ENCODE measurements at places on chromosomes 12 and 14.

- DNase-seq, result no peak
Measured at GRCh38 chr14:92546347-92547053, 32.9 kb downstream of the RIN3 start.

DNA sequence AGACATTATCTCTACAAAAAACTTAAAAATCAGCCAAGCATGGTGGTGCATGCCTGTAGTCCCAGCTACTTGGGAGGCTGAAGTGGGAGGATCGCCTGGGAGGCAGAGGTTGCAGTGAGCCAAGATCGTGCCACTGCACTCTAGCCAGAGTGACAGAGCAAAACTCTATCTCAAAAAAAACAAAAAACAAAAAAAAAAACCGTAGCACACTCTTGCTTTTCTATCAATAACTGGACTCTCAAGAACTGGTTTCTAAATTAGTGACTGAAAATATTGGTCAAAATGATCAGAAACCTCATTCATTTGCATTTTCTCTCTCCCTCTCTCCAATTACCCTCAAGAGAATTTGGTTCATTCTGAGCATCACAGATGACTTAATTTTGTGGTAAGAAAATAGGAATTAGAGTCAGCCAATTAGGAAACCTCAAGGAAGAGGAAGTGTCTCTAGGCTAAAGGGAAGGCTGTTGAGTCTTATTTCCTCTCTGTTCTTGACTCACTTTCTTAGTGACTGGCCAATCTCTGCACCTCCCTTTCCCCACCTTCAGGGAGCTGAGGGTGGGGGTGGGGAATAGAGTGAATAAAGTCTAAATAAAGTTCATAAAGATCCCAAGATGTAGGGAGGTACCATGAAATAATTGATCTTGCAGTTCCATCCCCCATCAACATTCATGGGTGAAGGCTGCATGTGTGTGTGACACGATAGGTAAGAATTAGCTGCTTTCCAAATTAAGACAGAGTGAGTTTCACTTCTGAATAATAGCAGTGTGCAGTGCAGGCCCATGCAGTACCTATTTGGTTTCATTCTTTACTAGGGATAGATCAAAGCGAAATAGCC lies 6.8 kb upstream of the PSMA6 start:
- no peak for DNase-seq

DNA sequence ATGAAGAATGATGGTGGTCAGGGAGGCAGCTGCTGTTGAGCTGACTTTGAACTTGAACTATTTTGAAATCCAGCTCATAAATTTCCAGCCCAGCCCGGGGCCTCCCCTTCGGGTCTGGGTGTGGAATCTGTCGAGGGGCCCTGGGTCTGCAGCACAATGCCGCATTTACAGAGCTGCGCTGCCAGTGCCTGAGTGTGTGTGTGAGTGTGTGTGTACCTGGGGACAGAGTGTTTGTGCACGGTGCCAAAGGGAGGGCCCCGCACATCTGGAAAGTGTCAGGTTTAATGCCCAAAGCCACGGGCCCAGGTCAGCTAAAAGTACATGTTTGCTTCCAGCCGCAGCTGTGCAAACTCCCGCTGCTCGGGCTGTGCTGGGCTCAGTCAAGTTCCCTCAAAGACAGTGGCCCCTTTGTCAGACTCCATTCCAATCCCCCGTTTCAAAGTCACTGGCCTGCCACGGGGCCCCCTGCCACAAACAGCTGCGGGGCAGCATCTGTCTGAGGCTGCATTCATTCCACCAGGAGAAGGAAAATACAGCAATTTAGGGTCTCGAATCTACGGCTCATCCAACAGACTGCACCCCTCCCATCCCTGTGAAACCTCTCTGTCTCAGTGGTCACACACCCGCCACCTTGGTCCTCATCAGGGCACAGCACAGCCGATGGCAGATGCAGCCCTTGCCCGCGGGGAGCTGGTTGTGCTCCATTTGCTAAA lies 16.3 kb upstream of the RFLNA start:
- no peak for DNase-seq

GRCh38 chr12:108297895-108298760 lies 41.0 kb downstream of the CMKLR1 start:
- DNase-seq, result no peak

DNA sequence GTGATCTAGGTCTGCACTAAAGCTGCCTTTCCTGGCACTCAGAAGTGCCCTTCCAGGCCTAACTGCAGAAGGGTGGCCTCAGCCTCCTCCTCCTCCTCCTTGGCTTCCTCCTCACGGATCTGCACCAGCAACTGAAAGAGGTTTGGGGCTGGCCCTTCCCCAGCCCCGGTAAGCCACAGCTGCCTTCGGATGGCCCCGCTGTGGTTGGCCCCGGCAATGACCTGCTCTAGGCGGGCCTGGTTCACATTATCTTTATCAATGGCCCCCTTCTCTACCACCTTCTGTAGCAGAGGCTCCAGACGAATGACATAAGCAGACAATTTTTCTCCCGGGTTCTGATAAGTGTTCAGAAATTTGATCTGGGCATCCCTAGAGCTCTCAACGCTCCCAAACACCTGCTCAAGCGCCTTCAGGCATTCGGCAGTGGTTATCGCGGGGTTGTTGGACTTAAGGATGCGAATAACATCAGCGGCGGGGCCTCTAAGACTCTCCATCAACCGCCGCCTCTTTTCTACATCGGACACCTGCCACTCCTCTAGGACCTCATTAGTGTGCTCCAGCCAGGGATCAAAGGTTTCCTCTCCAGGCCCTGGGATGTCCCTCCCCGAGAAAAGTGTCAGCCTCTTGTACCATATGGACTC lies 1.5 kb downstream of the PNMA1 start:
- no peak for DNase-seq

- DNase-seq, result no peak
Measured at GRCh38 chr12:56001487-56002100, 4.5 kb downstream of the SUOX start.
